Lower leg skin (tissue), 4 donors: ENCODE measurements at places on chromosomes 4 and X.

GRCh38 chrX:153791104-153791852 lies 2.9 kb downstream of the IDH3G start:
- DNase-seq: no peak

- DNase-seq: no peak
Observed at GRCh38 chr4:62360156-62360545, 1160.0 kb downstream of the ADGRL3 start.

GRCh38 chr4:10981576-10981975 lies 297.0 kb upstream of the CLNK start:
- DNase-seq: no peak

DNA sequence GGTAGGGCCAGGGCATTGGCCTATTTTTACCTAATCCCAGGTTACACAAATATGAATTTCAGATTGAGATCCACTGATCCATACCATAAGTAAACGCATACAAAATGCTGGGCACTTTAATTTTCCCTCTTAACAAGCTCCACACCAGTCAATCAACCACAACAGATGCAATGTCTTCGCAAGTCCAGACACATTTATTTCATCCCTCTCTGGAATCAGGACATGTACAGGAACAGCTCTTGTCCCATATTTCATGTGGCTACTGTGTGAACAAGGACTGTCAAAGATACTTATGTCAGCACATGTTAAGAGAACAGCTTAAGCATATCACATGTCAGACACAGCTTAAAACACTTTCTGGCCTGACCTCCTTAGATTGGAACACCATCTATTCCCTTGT lies 145.9 kb downstream of the PPP3CA start:
- DNase-seq: no peak

DNA sequence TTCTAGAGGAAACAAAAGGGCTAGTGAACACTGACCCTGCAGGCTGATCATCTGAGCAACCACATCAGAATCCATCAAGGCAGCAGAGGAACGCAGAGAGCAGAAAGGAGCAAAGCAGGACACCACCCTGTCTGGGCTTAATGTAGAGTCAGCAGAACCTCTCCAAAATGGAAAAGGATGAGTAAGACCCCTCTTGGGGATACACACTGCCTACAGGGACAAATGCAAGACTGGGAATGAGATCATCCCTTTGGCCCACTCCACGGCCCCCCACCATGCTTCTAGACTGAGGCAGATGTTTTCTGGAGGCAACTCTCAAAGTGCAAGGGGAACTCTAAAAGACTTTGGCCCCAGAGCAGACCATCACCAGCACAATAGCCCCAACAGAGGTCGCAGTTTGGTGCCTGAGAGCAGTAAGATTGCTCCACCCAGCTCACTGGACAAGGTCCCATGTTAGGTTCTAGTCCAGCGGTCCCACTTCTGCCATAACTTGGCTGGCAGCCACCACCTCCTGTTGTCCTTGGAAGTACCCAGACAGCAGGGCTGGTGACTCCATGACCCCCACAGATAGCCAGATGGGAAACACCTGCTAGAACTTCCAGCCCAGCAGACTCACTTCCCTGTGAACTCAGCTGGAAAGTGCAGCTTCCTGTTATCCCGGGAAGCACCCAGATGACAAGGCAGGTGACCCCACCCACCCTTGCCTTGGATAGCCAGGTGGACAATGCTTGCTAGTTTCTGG lies 372.7 kb downstream of the INPP4B start:
- no peak for DNase-seq

DNA sequence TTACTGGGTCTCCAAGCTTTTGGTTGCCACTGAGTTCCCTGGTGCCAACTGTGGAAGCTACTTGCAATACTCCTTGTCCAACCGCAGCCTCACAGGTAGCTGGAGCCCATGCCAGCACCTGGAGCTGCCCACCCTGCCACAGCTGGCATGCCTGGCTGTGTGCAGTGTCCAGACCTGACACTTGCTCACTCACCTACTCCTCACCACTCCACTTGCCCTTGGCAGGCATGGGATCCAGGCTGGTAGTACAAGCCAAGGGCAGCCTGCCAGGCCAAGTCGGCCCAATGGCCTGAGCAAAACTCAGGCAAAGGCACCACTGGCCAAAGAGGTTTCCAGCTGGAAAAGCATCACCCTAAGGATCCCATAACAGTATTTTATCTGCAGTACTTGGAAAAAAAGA lies 246.3 kb downstream of the PDGFC start:
- no peak for DNase-seq

- DNase-seq: no peak
Observed at GRCh38 chr4:60129740-60130139, 1070.4 kb upstream of the ADGRL3 start.

GRCh38 chrX:125203737-125204578 lies 115.7 kb upstream of the TEX13C start:
- peak; percentile 88 for DNase-seq

DNA sequence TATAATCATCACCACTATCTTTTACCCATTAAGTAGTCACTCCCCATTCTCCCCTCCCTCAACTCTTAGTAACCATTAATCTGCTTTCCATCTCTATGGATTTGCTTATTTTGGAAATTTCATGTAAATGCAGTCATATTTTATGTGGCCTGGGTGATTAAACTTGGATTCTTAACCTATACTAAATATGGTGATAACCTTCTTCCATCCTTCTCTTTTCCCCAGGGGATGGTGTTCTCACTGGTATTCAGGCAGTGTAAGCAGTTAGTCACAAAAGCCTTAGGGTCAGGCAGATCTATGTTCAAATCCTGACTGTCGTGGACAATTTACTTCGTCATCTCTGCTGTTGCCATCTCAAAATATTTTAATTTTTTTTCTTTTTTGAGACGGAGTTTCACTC lies 29.6 kb downstream of the RAB40AL start:
- DNase-seq: no peak
